ENCODE measurements at places on chromosomes 4 and X. TPM values are rescaled to one million over a fixed set of nuclear protein-coding genes. Genes with fewer than 3 reads are reported as not detected.
A peak's percentile ranks its signal among the peaks of the same experiment; 100 is the strongest.

SHOX gene
- not detected for total RNA-seq

S100G gene
- not detected for total RNA-seq

DGKK gene
- total RNA-seq: not detected

- H3K27ac ChIP-seq: no peak overlapping the region
- H3K36me3 ChIP-seq: no peaks in the 10 kb centered on the region
- DNase-seq: no peak
- H3K4me1 ChIP-seq: no peaks in the 10 kb centered on the region
- no peak overlapping the region for H3K4me3 ChIP-seq
These were observed 267.4 kb downstream of the ANK2 start for GRCh38 chr4:113316879-113317278.

DNA sequence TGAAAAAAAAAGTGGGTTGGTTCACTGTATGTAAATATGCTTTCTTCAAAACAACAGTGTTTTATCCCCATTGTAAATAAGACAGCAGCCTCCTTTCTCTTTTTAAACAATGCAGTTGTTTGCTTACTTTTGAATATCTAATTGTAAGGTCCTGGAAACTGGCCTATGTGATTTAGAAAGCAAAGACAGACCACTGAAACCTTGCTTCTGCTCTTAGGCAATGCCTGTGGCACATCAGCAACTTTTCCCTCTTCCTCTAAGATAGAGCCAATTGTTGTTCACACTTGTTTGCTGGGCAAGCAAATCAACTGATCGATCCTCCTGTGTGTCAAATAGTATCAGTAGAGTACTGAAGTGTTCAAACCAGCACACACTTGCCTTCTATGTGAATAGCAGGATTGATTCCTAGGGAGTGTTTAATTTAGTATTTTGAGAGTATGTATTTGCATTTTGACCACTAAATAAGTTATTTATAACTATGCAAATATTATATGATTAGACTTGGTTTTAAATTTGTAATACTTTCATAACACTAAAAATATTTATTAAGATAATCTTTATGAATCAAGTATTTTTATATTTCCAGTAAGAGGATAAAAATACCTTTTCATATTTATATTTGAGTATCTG is 55.4 kb upstream of the GRPR start:
- H3K36me3 ChIP-seq: no peaks in the 10 kb centered on the region
- no peaks in the 10 kb centered on the region for H3K27me3 ChIP-seq
- no peaks in the 10 kb centered on the region for H3K4me1 ChIP-seq
- H3K4me3 ChIP-seq: no peak overlapping the region
- H3K27ac ChIP-seq: no peak overlapping the region

DNA sequence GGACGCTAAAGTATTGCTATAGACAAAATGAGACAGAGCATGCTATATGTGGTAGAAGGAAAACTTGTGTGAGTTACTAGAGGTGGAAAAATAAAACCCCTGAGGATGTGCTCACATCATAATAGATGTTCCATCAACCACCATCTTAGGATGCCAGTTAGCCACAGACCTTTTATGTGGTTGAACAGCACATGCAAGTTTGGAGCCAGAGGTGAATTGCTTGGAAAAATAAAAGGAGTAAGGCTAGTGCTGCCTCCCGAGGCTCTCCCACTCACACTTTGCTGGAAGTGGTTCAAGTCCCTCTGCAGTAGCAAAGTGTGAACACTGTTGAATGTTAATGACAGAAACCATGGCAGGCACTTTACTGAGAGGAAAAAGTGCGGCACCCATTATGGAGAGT is 39.4 kb upstream of the PPARGC1A start:
- H3K27me3 ChIP-seq: no peaks in the 10 kb centered on the region
- no peak overlapping the region for H3K4me3 ChIP-seq
- DNase-seq: peak; percentile 43
- H3K4me1 ChIP-seq: no peaks in the 10 kb centered on the region
- H3K36me3 ChIP-seq: no peaks in the 10 kb centered on the region
